ENCODE measurements at places on chromosomes 3 and 15.

DNA sequence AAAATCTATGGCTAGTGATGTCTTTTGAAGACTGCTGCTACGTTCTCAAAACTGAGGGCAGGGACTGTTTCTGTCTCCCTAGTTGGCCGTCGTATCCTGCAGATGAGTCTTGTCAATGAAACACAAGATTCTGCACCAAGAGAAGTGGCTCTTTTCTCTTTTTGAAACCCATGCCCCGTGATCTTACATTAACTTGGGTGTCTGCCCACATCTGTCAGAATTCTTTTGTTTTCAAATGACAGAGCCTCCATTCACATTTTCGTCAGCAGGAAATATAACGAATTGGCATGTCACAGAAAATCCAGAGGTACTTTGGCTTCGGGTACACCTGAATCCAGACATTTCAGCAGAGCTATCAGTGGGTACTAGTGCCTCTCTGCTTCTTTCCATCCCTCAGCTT is 331.3 kb upstream of the PROK2 start:
- DNase-seq, result no peak

DNA sequence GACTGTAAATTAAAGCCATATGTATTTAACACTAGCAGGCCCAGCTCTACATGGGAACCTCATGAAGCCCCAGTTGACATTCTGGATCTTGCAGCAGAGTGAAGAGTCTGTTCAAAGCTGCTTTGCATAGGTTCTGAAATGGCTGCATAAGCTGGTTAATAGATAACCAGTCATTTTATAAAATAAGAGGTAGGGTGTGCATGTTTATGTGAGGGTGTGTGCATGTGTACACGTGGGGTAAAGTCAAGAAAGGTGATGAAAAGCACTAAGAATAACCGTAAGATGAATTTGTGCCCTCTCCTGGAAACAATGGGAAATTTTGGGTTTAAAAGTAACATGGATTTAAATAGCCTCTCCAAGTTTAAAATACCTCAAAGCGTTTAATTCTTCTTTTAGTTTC is 33.0 kb downstream of the PAQR9 start:
- DNase-seq, result no peak

DNA sequence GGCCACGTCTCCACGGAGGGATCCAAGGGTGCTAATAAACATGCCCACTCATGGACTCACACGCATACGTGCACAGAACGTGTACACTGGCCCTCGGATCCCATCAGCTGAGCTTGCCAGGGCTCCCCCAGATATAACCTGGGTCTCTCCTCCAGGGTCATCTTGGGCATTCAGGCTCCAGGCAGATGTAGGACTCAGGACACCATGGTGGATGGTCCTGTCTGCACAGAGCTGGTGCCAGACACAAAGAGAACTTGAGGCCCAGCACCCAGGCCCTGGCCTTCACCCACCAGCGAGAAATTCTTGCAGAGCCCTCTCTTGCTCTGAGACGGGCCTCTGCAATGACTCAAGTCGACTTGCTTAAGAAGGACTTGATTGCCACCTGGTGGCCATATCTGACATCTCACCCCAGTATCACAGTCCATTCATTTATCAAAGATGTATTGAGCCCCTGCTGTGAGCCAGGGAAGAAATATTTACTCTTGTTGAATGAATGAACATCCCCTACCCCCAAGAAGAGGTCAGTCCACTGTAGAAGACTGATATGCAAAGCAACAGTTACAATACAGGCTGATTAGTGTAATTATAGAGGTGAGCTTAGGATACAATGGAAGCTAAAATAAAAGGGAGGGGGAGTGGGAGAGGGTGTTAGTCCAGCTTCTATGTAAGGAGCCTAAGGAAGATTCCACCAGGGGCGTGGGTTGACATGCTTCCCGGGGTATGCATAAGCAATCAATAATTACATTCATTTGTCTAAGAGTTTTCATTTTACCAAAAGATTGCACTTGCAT is 34.2 kb upstream of the VPS8 start:
- peak; percentile 70 for DNase-seq

DNA sequence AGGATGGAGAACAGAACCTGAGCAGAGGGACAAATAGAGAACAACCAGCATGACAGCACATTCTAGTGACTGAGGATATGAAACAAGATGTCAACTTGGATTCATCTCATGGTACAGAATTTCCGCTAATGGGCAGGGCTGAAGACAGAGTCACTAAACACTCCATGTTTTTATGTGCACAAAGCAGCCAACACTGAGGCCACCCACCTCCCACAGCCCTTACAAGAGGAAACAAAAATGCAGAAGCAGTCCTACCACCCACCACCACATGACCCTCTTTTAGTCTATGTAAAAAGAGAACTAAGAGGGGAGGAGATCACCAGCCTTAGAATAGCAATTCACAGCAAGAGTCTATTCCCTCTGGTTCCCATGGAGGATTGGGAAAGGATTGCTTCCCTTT is 131.4 kb upstream of the UBE2E2 start:
- no peak for DNase-seq

GRCh38 chr3:126300761-126301481 is 56.3 kb downstream of the KLF15 start:
- DNase-seq, result no peak

DNA sequence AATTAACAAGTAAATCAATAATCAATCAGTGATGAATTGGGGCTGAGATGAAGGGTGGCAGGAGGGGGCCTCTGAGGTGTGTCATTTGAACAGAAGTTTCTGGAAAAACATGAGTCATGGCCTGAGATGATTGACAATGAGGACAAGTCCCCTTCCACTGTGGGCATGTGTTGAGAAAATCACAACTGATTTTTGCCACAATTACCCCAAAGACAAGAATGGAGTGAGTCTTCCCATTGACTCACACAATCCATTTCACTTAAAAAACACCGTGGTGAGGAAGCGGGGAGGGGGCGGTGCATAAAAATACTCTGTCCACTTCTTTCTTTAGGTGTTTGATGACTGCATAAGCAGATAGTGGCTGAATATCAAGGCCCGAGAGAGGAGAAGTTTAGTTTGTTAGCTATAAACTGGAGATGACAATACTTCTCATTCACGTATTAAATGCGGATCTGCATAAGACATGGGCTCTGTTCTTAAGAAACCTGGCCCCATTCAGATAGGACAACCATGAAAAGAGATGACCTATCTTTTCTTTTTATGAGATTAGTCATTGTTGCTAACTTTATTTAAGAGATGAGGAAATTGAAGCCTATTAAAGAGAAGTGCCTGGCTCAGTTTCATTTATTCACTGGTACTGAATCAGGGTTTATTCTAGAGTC is 34.7 kb downstream of the SHC4 start:
- no peak for DNase-seq

- no peak for DNase-seq
Measured at GRCh38 chr3:149640976-149641728, 16.7 kb downstream of the WWTR1 start.

DNA sequence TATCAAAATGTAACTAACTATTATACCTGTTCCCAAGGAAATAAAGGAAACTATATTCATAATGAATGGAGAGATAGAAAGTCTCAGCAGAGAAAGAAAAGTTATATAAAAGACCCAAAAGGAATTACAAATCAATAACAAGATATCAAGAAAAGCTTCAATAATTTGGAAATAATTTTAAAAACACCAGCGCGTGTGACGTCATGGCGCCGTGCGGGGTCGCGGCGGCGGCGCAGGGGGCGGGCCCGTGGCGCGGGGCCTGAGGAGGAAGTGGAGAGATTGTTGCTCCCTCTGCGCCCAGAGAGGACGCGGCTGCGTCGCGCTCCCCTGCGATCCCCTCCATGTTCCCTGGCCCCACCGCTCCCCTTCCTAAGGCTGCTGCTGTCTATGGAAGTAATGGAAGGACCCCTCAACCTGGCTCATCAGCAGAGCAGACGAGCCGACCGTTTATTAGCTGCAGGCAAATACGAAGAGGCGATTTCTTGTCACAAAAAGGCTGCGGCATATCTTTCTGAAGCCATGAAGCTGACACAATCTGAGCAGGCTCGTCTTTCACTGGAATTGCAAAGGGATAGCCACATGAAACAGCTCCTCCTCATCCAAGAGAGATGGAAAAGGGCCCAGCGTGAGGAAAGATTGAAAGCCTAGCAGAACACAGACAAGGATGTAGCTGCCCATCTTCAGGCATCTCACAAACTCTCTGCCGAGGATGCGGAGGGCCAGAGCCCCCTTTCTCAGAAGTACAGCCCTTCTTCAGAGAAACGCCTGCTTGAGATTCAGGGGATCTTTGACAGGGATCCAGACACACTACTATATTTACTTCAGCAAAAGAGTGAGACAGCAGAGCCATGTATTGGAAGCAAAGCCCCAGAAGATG is 4.1 kb downstream of the XCR1 start:
- no peak for DNase-seq

GRCh38 chr15:97301166-97301565 is 659.3 kb upstream of the ARRDC4 start:
- DNase-seq, result no peak

- peak; percentile 83 for DNase-seq
Measured at GRCh38 chr15:65286704-65287519, at the start of gene PARP16. TSS of gene PARP16 (minus strand) at chr15:65286883. CDS start at chr15:65286426, 457 bp downstream.

GRCh38 chr3:97863031-97863430 is 41.2 kb downstream of the CRYBG3 start:
- DNase-seq, result no peak

- DNase-seq, result no peak
Measured at GRCh38 chr3:10292505-10293419, at the start of gene GHRL. TSS of gene GHRL (minus strand) at chr3:10292947. CDS start at chr3:10290180, 2,767 bp downstream.

- no peak for DNase-seq
Measured at GRCh38 chr15:57345584-57345983, 30.7 kb upstream of the CGNL1 start.
